ENCODE measurements at places on chromosomes 7 and 10.

- peak; percentile 29 for DNase-seq
Measured at GRCh38 chr10:58438340-58438871, 53.2 kb downstream of the TFAM start.

GRCh38 chr7:27186668-27187474 lies 1.8 kb upstream of the HOXA11 start:
- no peak for DNase-seq

DNA sequence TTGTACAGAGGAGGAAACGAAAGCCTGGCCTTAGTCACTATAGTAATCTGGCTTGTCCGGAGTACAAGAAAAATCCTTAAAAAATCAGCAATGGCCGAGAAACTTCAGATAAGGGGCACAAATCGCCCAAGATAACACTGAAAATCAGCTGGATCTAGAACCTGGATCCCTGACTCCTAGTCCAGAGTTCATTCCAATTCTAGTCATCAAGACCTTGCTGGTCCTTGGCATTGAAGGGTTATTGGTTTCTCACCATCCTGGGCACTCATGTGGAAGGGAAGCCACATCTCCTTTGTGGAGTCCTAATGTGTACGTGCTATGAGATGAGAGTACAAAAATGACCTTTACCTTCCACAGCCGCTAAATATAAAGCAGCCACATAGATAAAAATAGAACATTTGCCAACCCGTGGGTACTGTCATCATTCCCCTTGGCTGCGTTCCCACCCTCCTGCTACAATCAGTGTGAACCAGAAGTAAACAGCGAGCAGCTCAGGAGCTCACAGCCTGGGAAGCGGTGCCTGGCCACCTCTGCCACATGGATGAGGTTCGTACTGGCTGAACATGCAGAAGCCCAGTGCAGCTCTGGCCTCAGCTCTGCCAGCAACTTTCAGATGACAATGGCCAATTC lies 116.0 kb upstream of the PDLIM1 start:
- no peak for DNase-seq

DNA sequence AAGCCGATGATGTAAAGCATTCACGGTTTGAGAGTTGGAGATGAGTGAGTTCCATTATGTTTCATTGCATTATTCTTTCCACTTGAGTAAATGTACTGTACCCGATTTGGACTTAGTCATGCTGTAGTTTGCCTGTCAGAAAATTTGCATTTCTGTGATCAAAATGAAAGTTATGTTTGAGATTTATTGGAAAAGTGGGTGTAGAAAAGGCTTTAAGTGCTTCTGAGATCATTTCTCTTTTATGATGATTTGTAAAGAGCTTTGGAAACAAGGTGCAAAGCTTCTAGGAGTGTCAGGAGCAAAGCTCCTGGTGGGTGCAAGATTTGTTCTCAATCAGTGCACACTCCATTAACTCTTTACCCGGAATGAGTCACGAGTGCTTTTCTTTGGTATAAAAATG lies 204.1 kb upstream of the POM121L12 start:
- no peak for DNase-seq

DNA sequence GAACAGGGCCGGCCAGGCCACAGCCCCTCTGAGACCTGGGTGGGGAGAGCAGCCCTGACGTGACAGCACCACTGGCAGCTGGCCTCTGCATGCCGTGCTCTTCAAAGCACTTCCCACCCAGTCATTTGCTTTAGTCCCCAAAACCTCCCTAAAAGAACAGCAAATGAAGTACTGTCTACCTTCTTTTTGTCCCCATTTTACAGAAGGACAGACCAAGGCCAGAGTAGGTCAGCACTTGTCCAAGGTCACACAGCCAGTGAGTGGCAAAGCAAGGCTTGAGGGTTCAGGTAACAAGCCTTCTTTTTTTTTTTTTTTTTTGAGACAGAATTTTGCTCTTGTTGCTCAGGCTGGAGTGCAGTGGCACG lies 15.1 kb downstream of the ATP6V1F start:
- no peak for DNase-seq

DNA sequence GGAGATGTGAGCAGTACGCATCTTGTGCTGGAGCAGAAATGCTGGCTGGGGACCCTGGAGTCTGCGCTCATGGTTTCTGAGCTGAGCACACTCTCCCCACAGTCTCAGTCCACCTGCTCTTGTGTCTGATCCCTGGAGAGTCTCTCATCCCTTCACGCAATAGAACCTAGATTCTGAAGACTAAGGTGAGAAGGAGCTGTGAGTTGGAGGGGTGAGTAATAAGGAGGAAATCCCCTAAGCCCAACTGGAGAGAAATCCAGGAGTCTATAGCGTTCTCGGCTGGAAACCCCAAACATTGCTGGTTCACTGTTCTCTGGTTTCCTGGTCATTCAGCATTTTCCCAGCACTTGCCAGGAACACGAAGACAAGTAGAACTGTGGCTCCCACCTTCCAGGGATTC lies 68.3 kb upstream of the SMNDC1 start:
- DNase-seq = no peak

DNA sequence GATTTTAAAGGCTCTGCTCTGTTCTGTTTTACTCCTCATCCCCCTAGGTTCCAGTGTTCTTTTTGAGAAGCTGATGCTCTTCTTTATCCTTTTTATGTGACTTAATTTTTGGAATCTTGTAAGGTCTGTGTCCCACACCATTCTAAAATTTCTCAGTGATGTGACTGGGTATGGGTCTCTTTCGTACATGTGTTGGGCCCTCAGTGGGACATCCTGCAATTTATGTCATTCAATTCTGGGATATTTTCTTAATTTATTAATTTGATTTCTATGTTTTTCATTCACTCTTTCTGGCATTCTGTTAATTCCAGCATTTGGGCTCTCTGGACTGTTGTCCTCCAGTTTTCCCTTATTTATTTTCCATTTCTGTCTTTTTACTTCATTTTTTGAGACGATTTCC lies 19.4 kb downstream of the CCDC126 start:
- DNase-seq = no peak
